ENCODE measurements at places on chromosomes 1 and 21. TPM values are rescaled to one million over a fixed set of nuclear protein-coding genes. Genes with fewer than 3 reads are reported as not detected.

The ESRRG gene
- polyA plus RNA-seq = 10.1 TPM

The MYBPH gene
- polyA plus RNA-seq = 0.07 TPM

The CLCA1 gene
- not detected for polyA plus RNA-seq

The NHLH2 gene
- polyA plus RNA-seq = not detected

The HLX gene
- 9.7 TPM for polyA plus RNA-seq

The UROD gene
- polyA plus RNA-seq = 91.0 TPM

The RNU1-4 gene
- polyA plus RNA-seq = not detected

The ARHGEF10L gene
- 47.9 TPM for polyA plus RNA-seq

The MIXL1 gene
- not detected for polyA plus RNA-seq

The ERVH48-1 gene
- 0.07 TPM for polyA plus RNA-seq

The USF1 gene
- polyA plus RNA-seq = 32.8 TPM

The DPT gene
- 77.0 TPM for polyA plus RNA-seq

The TTC3 gene
- polyA plus RNA-seq = 17.9 TPM

The OR2L5 gene
- polyA plus RNA-seq = not detected

The KIAA0040 gene
- 7.5 TPM for polyA plus RNA-seq

The SVBP gene
- 28.9 TPM for polyA plus RNA-seq

The KIAA1614 gene
- 11.6 TPM for polyA plus RNA-seq

The CRP gene
- polyA plus RNA-seq = 0.18 TPM

The OR2M3 gene
- polyA plus RNA-seq = not detected

The LRIG2 gene
- polyA plus RNA-seq = 4.3 TPM

The HENMT1 gene
- polyA plus RNA-seq = 1.7 TPM

The MMEL1 gene
- polyA plus RNA-seq = 1.7 TPM

The EFNA3 gene
- polyA plus RNA-seq = 1.1 TPM

The PLEKHN1 gene
- polyA plus RNA-seq = 0.14 TPM

The FALEC gene
- polyA plus RNA-seq = not detected

The CR1 gene
- 0.16 TPM for polyA plus RNA-seq

The RIPK4 gene
- 0.70 TPM for polyA plus RNA-seq

The BRINP2 gene
- 0.20 TPM for polyA plus RNA-seq

The DYRK3 gene
- 17.0 TPM for polyA plus RNA-seq

The KCNE2 gene
- 0.18 TPM for polyA plus RNA-seq

The FMO5 gene
- polyA plus RNA-seq = 1.1 TPM

The SERPINC1 gene
- polyA plus RNA-seq = 0.18 TPM

The TRIM17 gene
- 0.41 TPM for polyA plus RNA-seq

The GJC2 gene
- 1.3 TPM for polyA plus RNA-seq

The CSF1 gene
- 13.5 TPM for polyA plus RNA-seq

The BLACAT1 gene
- 0.07 TPM for polyA plus RNA-seq

The CHRM3 gene
- 0.18 TPM for polyA plus RNA-seq

The ZNF281 gene
- polyA plus RNA-seq = 4.0 TPM

The TSSK3 gene
- 1.5 TPM for polyA plus RNA-seq

The CD52 gene
- polyA plus RNA-seq = 4.5 TPM

The FAM110D gene
- 4.2 TPM for polyA plus RNA-seq

The CRB1 gene
- polyA plus RNA-seq = 0.05 TPM

The LIPI gene
- not detected for polyA plus RNA-seq

The METTL25B gene
- 18.8 TPM for polyA plus RNA-seq

The SPATA21 gene
- polyA plus RNA-seq = 0.23 TPM

The MCOLN3 gene
- polyA plus RNA-seq = 15.2 TPM

The INTS11 gene
- polyA plus RNA-seq = 70.3 TPM

The IARS2 gene
- polyA plus RNA-seq = 43.3 TPM

The ELAPOR1 gene
- polyA plus RNA-seq = 0.18 TPM
